ENCODE measurements at places on chromosomes 5 and 9.

DNA sequence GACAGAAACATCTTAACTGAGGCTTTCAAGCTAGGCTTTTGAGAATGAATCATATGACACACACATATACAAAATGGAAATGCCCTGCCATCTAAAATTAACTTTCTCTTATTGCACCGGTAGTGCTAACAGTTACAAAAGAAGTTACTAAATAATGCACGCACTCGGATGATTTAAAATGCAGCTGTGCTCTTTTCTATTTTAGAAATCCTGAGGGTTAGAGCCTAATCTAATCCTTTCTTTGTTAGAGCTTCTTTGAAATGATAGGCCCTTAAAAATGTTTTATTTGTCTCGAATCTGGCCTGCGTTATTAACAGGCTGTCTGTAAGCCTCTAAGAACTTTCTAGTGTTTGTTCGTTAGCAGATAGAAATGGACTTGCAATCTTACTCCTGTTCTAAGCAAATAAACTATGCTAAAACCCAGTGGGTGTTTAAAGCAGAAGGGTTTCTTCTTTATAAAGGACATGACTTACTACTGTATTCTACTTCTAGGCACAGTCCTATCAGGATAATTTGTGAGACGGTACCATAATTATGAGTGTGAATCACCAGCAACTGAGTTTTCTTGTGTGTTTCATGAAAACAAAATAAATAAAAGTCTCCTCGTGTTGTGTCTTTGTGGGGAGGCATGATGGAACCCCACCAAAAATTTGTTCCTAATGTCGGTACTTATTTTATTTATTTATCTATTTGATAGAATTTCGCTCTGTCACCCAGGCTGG is 69.2 kb upstream of the MYO10 start:
- no peak overlapping the region for H3K27ac ChIP-seq
- no peaks in the 10 kb centered on the region for H3K27me3 ChIP-seq
- H3K4me1 ChIP-seq: no peaks in the 10 kb centered on the region
- no peak overlapping the region for H3K4me3 ChIP-seq
- DNase-seq: no peak

DNA sequence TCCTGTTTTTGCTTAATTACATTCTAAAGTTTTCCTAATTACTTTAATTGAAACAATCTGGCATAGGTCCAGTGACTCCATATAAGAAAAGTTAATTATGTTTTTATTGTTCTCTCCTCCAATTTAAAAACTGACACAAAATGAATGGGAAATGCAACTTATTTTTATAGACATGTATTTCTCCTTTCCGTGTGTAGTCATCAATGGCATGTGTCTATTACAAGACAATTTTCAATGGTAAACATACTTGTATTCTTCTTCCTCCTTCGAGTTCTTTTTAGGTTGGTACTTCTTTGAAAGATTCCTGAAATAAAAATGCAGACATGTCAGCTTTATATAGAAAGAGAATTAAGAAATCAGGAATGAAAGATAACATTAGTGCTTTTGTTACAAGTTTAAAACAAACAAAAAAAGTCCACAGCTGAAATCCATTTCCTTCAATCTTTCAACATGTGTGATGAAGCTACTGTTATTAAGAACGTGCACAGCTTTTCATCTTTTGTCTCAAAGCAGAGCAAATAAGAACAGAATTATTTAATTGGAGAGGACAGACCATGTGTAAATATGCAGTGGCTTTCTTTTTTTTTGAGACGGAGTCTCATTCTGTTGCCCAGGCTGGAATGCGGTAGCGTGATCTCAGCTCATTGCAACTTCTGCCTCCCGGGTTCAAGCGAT is 63.8 kb downstream of the FNBP1 start:
- peaks cover 8% of the 10 kb centered on the region for H3K4me1 ChIP-seq
- no peak overlapping the region for H3K4me3 ChIP-seq
- H3K27me3 ChIP-seq: no peaks in the 10 kb centered on the region
- H3K36me3 ChIP-seq: no peaks in the 10 kb centered on the region

- H3K36me3 ChIP-seq: no peaks in the 10 kb centered on the region
- H3K27me3 ChIP-seq: no peaks in the 10 kb centered on the region
- H3K27ac ChIP-seq: no peak overlapping the region
- H3K4me1 ChIP-seq: no peaks in the 10 kb centered on the region
Measured at GRCh38 chr5:40687321-40687720, 7.6 kb downstream of the PTGER4 start.

DNA sequence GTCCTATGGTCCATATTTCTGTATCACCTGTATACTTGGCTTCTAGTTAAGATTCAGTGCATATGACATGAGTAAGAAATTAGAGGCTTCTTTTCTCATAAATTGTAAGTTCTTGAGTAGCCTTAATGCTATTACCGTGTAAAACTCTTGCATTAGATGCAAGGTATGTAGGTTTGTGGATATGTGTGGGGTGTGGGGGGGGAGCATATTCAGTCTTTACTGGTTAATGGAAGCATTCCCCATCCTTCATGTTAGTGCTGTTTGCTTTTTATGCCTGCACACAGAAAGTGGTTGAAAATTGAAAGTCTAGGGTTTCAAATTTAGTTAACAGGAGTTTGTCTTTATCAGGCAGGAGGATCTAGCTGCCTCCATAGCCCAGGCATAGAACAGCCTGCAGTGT is 16.1 kb downstream of the RAI14 start:
- no peaks in the 10 kb centered on the region for H3K27me3 ChIP-seq
- no peak for DNase-seq
- H3K4me1 ChIP-seq: no peaks in the 10 kb centered on the region
- no peaks in the 10 kb centered on the region for H3K36me3 ChIP-seq
- H3K4me3 ChIP-seq: no peak overlapping the region

DNA sequence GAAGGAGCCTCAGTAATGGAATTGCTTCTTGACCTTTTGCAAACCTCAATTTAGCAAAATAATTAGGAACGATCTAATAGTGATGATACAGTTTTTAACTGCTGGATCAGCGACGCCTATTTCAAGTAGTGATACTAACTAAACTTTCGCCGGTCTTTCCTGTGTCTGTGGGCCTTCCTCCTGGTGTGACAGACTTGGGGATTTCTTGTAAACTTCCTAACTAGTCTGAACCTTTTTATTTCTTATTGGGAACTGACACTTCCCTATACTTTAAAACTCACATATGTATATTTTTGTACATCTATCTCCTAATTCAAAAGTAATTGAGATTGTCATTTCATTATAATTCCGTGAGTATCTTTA is 15.2 kb downstream of the ITGA1 start:
- peaks cover 63% of the 10 kb centered on the region for H3K4me1 ChIP-seq
- peaks cover 5% of the 10 kb centered on the region for H3K36me3 ChIP-seq
- H3K4me3 ChIP-seq: peak overlapping the region; percentile 61
- H3K27me3 ChIP-seq: no peaks in the 10 kb centered on the region
- no peak for DNase-seq

DNA sequence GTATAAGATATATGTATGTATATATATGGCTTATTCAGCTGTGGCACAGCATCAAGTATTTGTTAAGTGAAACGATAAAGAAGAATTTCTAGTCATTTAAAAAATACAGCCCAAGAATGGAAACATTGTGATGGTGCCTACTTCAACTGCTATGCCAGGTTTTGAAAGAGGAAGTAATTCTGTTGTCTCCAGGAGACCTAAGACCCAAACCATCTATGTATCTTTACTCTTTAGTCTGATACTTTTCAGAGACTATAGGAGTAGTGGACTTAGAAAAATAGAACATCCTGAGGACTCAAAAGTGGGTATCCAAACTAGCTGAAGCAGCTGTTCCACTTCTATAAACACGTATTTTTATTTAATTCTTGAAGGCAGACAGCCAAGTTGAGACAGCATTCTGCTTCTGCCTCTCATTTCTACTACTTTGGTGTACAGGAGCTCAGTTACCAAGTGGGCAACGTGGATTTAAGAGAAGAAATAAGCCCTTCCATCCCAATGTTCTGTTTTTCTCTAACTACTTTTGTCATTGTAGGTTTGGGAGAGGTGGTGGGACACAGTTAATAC is 110.7 kb downstream of the RPS23 start:
- DNase-seq: no peak
- no peaks in the 10 kb centered on the region for H3K4me1 ChIP-seq

- DNase-seq: no peak
- no peaks in the 10 kb centered on the region for H3K36me3 ChIP-seq
- no peaks in the 10 kb centered on the region for H3K4me1 ChIP-seq
- no peak overlapping the region for H3K4me3 ChIP-seq
- H3K27ac ChIP-seq: no peak overlapping the region
- no peaks in the 10 kb centered on the region for H3K27me3 ChIP-seq
Measured at GRCh38 chr5:38515092-38515491, 41.4 kb downstream of the LIFR start.

DNA sequence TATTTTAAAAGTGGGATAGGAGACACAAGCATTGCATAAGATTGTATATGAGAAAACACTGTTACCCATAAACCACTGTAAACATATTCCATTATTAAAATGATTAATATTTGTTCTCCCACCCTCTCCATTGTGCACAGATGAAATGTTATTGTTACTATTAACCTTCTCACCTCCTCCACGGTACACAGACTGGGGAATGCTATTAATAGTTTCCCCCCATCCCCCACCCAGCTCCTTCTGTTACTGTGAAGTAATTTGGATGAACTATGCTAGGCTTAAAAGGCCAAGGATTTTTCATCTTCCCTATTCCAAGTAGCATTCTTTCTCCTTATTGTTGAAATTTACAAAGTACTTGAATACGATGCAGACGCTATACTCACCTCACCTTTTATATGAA is 91.4 kb downstream of the JAKMIP2 start:
- no peaks in the 10 kb centered on the region for H3K4me1 ChIP-seq
- H3K27ac ChIP-seq: no peak overlapping the region
- no peak for DNase-seq
- H3K27me3 ChIP-seq: no peaks in the 10 kb centered on the region
- H3K4me3 ChIP-seq: no peak overlapping the region
- H3K36me3 ChIP-seq: no peaks in the 10 kb centered on the region

DNA sequence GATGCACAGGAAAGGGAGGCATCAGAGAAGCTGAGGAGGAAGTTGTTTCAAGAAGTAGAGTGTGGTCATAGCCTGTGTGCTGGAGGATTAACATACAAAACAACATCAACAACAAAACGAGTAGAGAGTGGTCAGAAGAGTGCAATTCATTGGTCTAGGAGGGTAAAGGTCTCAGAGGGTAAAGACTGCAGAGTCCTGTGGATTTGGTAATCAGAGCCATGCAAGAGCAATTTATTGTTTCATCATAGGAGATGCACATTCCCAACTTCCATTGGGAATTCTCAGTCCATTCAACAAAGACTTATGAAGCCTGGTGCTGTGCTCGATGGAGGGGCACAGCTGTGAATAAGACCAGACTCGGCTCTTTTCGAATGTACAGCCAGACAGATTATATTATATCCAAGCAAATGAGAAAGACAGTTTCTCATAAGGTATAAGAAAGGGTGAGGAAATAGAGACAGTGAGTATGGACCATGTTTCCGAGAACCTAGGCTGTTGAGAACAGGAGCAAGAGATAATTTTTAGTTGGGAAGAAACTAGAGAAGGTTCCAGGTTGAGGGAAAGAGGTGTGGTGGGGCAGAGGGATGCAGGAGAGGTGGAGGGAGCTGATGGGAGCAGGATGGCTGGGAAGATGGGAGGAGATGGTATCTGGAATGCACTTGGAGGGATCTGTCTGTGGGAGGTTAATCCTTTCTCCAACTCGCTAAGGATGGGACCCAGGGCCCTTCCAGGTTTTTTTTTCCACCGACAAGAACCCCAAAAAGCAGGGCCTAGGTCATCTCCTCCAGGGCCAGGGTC is 7.9 kb upstream of the MYORG start:
- no peak overlapping the region for H3K4me3 ChIP-seq
- H3K4me1 ChIP-seq: peaks cover 17% of the 10 kb centered on the region
- H3K27me3 ChIP-seq: no peaks in the 10 kb centered on the region
- no peaks in the 10 kb centered on the region for H3K36me3 ChIP-seq
- H3K27ac ChIP-seq: peak overlapping the region; percentile 29
- DNase-seq: peak; percentile 40

- H3K36me3 ChIP-seq: no peaks in the 10 kb centered on the region
- DNase-seq: no peak
- H3K4me1 ChIP-seq: no peaks in the 10 kb centered on the region
- no peaks in the 10 kb centered on the region for H3K27me3 ChIP-seq
Measured at GRCh38 chr9:130193531-130194377, 21.6 kb downstream of the NCS1 start.

DNA sequence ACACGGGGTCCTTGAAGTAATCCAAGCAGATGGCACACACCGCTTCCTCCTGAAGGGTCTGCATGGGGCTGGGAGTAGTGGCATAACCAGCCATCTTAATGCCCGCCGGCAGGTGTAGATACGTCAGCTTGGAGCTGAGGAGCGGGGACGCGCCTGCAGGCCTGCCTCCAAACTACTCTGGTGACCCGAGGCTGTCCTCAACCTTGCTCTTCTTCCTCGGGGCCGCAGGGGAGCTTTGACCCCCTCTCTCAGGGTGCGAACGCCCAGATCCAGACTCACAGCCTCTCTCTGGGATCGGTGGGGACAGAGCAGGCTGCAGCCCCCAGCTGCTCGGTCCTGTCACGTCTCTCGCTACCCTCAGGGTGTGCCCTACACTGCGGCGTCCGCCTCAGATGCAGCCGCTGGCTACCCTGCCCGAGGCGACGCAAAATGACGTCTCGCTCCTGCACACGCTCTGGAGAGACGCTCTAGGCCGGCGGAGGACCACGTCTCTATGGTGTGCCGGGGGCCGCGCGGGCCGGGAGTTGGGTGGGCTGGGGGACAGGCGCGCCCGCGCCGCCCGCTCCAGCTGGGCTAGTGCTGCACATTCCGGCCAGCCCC is at the start of gene TRIM52:
Gene TRIM52 (minus strand): TSS at position 424 of the 600 bp plus-strand sequence. CDS start 330 bp downstream, at position 94.
- peak within 1 kb of the TSS; percentile 98 for H3K27ac ChIP-seq
- peak; percentile 96 for DNase-seq
- no peaks in the 10 kb centered on the region for H3K4me1 ChIP-seq
- peak within 1 kb of the TSS; percentile 89 for H3K4me3 ChIP-seq

DNA sequence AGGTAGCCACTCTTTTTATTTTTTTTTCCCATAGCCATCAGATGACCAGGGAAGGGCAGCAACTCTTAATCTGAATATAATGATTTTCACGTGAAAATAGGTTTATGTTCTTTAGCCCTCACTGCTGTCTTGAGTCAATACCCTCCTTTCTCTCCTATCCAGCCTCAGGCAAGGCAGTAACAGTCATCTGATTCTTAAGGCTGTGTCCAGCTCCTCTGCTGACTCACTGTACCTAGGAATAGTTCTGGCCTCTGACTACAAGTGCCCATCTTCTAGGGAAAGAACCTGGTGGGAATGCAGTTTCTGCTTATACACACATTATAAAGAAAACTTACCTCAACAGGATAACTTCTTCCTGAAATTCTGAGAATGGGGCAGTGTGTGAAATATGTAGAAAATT is 30.7 kb downstream of the DHX29 start:
- no peak overlapping the region for H3K4me3 ChIP-seq
- peaks cover 15% of the 10 kb centered on the region for H3K36me3 ChIP-seq
- H3K27me3 ChIP-seq: no peaks in the 10 kb centered on the region
- DNase-seq: no peak
- H3K27ac ChIP-seq: no peak overlapping the region
- H3K4me1 ChIP-seq: no peaks in the 10 kb centered on the region

DNA sequence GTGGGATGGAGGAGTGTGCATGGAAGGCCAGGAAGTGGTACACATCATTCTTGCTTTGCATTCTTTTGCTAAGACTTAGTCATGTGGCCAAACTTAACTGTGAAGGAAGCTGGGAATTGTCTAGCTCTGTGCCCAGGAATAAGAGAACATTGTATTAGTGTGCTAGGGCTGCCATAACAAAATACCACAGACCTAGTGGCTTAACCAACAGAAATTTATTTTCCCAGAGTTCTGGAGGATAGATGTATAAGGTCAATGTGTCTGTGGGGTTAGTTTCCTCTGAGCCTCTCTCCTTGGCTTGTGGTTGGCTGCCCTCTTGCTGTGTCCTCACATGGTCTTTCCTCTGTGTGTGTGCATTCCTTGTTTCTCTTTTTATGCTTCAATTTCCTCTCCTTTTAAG is 32.4 kb downstream of the NNT start:
- DNase-seq: no peak
- no peaks in the 10 kb centered on the region for H3K4me1 ChIP-seq
- no peak overlapping the region for H3K4me3 ChIP-seq
- H3K36me3 ChIP-seq: no peaks in the 10 kb centered on the region
- H3K27ac ChIP-seq: peak overlapping the region; percentile 15
